ENCODE measurements at places on chromosomes 3 and 15. TPM values are rescaled to one million over a fixed set of nuclear protein-coding genes. Genes with fewer than 3 reads are reported as not detected.

Gene HYAL3
- 8.8 TPM for total RNA-seq

Gene POPDC2
- 0.16 TPM for total RNA-seq

Gene MINAR1
- 0.71 TPM for total RNA-seq

Gene CPNE9
- 0.08 TPM for total RNA-seq

Gene TRIM71
- total RNA-seq, result not detected

Gene TGM5
- not detected for total RNA-seq

Gene SCAP
- total RNA-seq, result 32.8 TPM

Gene BOC
- total RNA-seq, result 7.5 TPM

Gene GPR149
- not detected for total RNA-seq

Gene RLBP1
- not detected for total RNA-seq

Gene LRRN1
- total RNA-seq, result not detected

Gene C3orf49
- not detected for total RNA-seq

Measured in A549 treated with DMSO at 1 μM for 4 hours (cell line).